Right ventricle myocardium superior (tissue), 1 donor: ENCODE measurements at places on chromosomes 2 and 18.

- no peak for DNase-seq
Observed at GRCh38 chr18:9322744-9323143, 11.8 kb upstream of the TWSG1 start.

GRCh38 chr18:72908181-72908580 is 40.4 kb upstream of the NETO1 start:
- DNase-seq = no peak

GRCh38 chr2:171174075-171174474 is 13.4 kb upstream of the TLK1 start:
- DNase-seq = no peak

DNA sequence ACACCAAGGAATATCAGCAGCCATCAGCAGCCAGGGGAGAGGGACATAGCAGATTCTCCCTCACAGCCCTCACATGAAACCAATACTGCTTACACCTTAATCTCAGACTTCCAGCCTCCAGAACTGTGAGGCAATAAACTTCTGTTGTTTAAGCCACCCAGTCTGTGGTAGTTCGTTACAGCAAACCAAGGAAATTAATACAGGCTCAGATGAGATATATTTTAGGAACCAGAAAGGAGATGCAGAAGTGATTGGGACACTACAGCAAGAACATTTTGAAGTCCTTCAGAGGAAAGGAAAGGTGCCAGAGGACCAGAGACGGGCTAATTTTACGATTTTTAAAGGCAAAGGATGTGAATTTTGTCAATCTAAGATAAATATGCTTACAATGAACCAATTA is 60.6 kb downstream of the IKZF2 start:
- no peak for DNase-seq

- no peak for DNase-seq
Observed at GRCh38 chr2:207692206-207693065, 19.0 kb upstream of the CCNYL1 start.
